Hair follicular keratinocyte (primary cell): ENCODE measurements at places on chromosomes 4 and X. TPM values are rescaled to one million over a fixed set of nuclear protein-coding genes. Genes with fewer than 3 reads are reported as not detected.

Gene WDR17
- total RNA-seq, result 0.16 and 1.4 TPM in 2 replicates

Gene STAP1
- total RNA-seq, result not detected in 2 replicates

Gene KLHL34
- total RNA-seq, result 0.31 and 0.34 TPM in 2 replicates

Gene XAGE2
- total RNA-seq, result not detected in 2 replicates

Gene CSAG1
- not detected in 2 replicates for total RNA-seq

Gene SHROOM3
- 15.1 and 15.6 TPM in 2 replicates for total RNA-seq

Gene FAM236A
- not detected in 2 replicates for total RNA-seq

Gene LDOC1
- 5.5 and 11.6 TPM in 2 replicates for total RNA-seq

Gene FREM3
- total RNA-seq, result not detected in 2 replicates

Gene PAGE1
- not detected in 2 replicates for total RNA-seq

Gene SGCB
- 9.0 and 18.1 TPM in 2 replicates for total RNA-seq

Gene NPY1R
- not detected in 2 replicates for total RNA-seq

Gene FAAH2
- total RNA-seq, result 1.7 TPM in 2 replicates

Gene PDHA1
- 42.6 and 78.4 TPM in 2 replicates for total RNA-seq

Gene FLNA
- 1,383 and 1,552 TPM in 2 replicates for total RNA-seq

Gene MMRN1
- not detected in 2 replicates for total RNA-seq

Gene FGFBP1
- 1,548 and 1,770 TPM in 2 replicates for total RNA-seq

Gene PCDH10
- total RNA-seq, result not detected in 2 replicates

Gene SPANXD
- not detected in 2 replicates for total RNA-seq

Gene USP9X
- total RNA-seq, result 32.7 and 41.4 TPM in 2 replicates

Gene DKK2
- not detected in 2 replicates for total RNA-seq

Gene FMR1NB
- total RNA-seq, result not detected in 2 replicates
